ENCODE measurements at places on chromosomes 5 and 9. TPM values are rescaled to one million over a fixed set of nuclear protein-coding genes. Genes with fewer than 3 reads are reported as not detected.
A peak's percentile ranks its signal among the peaks of the same experiment; 100 is the strongest.

DNA sequence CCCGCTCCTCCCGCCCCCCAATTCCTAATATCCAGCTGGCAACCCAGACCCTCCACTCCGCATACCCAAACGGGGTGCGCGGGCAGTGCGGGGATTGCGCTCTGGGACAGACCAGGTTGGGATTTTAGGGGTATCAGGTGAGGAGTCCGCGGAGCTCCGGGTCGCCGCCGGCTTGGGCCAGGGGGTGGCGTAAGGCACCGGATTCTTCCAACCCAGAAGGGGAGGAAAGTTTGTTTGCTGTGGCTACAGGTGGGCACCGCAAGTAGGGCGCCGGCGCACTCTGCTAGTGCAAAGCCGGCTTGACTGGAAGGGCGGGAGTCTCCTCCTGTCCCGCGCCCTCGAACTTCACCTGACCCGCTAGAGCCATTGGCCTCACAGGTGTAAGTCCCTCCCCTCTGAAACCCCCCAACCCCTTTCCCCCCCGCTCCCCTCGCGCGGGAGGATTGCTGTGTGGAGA is 709 bp downstream of the IQGAP2 start:
- no peak for DNase-seq

The PHF19 gene
- polyA plus RNA-seq: 27.8 TPM

DNA sequence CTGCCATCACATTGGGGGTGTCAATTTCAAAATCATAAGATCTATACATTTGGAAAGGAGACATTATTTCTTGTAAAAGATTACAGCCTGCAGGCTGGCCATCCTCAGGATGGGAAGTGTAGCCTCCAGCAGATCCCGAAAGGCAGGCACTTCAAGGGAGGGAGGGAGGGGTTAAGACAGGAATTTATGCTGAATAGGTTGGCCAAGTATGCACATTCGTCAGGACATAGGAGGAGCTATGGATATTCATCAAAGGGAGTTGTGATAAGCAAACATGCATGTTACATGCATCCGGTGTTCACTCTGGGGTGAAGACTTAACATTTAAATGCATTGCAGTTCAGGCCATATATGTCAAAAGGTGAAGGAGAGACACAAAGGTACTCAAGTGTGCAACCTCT is 119.4 kb downstream of the CEP120 start:
- DNase-seq: no peak

GRCh38 chr9:137058521-137059234 is 4.8 kb upstream of the ENTPD2 start:
- DNase-seq: no peak

- DNase-seq: no peak
These were observed 1.4 kb downstream of the PCDH1 start for GRCh38 chr5:141876628-141877355.

DNA sequence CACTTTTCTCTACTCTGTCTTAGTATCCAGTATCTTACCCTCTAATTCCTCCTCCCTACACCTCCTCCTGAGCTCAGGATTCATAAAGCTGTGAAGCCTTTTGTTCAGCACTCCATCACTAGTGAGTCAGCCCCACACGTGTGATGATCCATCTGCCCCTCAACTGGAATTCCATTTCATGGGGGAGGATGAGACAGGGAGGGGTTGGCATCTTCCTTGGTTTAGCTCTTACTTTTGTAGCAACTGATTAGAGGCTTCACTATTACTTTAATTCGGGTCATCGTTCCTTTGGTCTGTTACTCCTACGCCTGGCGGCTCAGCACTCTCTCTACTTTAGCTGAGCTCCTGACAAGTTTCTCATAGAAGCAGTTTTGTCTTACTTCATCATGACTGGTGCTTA is 11.8 kb downstream of the BTNL8 start:
- DNase-seq: peak; percentile 9

GRCh38 chr5:170945275-170945674 is 83.5 kb downstream of the RANBP17 start:
- DNase-seq: no peak

DNA sequence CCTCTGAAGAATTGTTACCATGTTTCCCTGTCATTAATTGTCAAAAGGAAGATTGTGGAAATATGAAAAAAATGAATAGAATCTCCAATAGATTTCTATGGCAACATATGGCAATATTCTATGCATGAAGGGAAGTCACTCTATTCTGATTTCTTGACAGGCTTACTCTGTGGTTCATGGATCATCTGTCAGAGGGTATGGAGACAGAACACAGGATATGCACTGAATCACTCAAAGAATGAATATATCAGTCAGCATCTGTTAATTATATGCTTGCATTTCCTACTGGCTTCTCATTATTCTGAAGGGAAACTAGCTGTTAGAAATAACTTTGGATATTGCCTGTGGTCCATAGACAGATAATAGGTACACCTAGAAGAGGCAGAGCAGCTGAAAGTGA is 918.9 kb downstream of the DTWD2 start:
- DNase-seq: no peak

GRCh38 chr5:74772359-74772758 is 5.3 kb downstream of the NSA2 start:
- no peak for DNase-seq

The PTGR1 gene
- 316 TPM for polyA plus RNA-seq

DNA sequence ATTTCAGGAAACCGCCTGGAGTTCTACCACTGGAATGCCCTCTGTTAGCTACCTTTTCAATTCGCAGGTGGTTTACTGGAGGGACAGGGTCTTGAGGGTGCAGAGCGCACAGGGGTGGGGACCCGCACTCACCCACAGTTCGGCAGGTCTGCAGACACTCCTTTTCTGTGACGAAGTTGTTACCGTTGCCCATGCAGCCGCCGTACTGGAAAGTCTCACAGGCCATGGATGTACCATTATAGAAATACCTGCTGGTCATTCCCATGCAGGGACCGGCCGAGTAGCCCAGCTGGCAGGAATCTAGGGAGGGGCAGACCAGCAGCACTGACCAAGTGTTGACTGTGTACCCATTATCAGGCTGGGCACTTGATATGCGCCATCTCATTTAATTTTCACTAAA is 16.8 kb downstream of the AMBP start:
- DNase-seq: no peak

DNA sequence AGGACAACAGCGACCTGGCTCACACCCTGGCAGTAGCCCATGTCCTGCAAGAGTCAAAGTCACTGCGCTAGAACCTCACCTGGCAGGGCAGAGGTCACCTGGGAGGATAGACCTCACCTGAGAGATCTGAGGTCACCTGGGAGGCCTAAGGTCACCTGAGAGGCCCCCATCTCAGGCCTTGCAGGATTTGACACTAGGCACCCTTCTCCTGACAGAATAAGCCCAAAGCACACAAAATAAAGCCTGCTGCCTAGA is 75.2 kb upstream of the SPTLC1 start:
- no peak for DNase-seq

DNA sequence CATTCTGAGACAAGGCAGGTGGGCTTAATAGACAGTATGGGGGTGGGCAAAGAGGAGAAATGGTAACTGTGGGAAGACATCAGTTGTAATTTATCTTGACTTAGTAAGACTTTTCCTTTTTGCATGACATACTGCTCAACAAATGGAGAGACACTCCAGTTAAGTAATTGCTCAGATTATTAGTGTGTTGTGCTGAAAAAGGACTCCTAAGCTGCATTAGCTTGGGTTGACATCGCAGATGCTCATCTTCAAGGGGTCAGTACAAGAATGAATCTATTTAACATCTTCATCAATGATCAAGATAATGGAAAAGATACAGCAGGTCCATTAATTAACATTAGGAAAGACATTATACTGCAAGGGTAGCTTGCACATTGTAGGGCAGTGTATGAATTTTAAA is 181.1 kb upstream of the ELAVL2 start:
- DNase-seq: no peak

- DNase-seq: peak; percentile 99
These were observed at the start of gene DMXL1 for GRCh38 chr5:119070828-119071560. Gene DMXL1, plus strand, starts transcription at chr5:119071087. Its CDS starts 483 bp downstream, at chr5:119071570.

DNA sequence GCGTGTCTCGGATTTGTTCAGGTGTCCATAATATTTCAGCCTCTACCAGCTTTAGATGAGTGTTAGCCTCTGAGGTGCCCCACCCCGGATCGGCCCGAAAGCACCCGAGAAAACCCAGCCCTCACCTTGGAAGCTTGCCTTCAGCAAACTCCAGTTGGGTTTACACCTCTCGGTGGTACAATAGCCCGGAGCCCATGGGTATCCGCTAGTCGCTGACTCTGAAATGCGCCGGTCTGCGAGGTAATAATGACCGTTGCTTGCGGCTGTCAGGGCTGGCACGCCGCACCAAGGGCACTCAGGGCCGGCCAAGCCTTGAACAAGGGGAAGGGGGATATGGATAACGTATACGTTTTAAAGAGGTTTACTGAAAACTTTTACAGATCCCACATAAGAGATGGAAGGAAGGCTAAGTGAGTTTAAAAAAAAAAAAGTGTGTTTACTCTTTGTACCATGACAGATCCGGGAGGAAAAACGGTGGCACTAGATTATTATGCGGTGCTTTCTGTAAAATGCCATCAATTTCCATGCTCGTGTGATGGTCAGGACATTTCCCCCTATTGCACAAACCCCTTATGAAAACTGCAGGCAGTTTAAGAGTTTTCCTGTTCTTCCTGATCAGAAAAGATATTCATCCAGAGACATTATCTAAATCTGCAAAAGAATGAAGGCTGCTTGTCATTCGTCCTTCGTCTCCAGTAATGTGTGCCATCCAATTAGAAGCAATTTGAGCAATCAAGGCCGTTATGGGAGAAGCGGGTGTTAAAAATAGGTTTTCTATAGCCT is 124.2 kb downstream of the TMEM161B start:
- DNase-seq: no peak

The LHX3 gene
- not detected for polyA plus RNA-seq
